ENCODE measurements at places on chromosomes 12 and 14. TPM values are rescaled to one million over a fixed set of nuclear protein-coding genes. Genes with fewer than 3 reads are reported as not detected.
A peak's percentile ranks its signal among the peaks of the same experiment; 100 is the strongest.

DNA sequence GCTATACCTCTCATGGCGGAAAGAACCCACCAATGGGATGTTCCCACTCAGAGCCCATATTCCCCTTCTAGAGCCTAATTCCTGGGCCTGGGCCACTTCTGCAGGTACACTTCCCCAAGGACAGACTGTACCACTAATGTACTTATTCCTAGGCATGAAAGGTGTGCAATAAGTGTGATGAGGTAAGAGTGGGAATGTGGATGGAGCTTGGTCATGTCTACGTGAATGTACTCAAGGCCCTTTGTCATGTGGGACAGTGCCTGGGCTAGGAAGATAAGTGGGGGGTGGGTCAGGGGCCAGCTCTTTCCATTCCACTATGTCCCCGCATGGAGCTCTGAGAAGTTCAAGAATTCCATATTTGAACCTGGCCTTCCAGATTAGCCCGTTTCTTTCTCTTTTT is 63.4 kb upstream of the FUT8 start:
- DNase-seq, result no peak

GRCh38 chr12:100197486-100197885 is 3.1 kb upstream of the ACTR6 start:
- DNase-seq, result peak; percentile 93

DNA sequence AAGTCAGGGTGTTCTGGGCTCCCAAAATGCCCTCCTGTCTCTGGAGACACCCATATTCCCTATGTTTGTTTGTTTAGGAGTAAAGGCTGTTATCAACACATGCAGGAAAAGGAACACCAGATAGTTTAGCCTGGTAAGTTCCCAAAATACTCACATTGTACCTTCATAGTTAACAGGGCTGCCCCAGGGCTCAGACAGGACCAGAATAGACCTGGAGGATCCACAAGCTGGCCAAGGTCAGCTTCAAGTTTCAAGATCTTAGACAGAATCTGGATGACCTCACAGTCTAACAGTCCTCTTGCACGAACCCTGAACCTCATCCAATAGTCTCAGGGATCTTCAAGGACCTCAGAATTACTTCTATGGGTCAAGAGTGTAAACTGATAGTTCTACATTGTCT is 18.1 kb upstream of the HSP90B1 start:
- DNase-seq, result no peak

DNA sequence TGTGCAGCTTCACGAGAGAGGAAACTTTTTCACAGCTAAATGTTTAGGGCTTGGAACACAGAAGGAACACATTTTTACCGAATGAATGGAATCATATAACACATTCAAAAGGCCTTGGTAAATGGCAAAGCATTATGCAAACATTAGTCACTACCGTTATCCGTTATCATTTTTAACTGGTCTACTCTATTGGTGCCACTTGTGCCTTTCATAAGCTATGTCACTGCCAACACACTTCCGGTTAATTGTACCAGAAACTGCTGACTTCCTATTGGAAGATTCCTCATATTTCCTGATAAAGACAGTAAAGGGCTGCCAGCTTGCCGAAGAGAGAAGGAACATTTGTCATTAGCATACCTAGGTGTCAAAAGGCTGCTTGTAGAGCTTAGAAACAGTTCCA is 169.2 kb downstream of the APAF1 start:
- DNase-seq, result no peak

DNA sequence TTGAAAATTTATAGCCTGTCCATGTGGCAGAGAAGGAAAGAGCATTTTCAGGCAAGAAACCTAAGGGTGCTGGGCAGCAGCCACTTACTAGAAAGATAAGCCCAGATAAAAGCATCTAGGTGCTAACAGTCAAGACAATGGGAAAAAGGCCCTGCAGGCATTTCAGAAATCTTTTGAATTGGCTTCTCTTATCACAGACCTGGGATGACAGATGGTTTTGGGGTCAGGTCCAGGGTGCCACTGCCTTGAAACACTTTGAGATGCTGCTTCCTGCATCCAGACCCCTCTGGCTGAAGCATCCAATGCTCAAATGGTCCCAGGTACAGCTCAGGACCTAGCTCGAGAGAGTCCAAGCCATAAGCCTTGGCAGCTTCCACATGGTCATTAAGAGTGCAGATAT is 466.5 kb downstream of the FSCB start:
- no peak for DNase-seq

- no peak for DNase-seq
Observed at GRCh38 chr14:79658769-79659168, 552.5 kb downstream of the DIO2 start.

DNA sequence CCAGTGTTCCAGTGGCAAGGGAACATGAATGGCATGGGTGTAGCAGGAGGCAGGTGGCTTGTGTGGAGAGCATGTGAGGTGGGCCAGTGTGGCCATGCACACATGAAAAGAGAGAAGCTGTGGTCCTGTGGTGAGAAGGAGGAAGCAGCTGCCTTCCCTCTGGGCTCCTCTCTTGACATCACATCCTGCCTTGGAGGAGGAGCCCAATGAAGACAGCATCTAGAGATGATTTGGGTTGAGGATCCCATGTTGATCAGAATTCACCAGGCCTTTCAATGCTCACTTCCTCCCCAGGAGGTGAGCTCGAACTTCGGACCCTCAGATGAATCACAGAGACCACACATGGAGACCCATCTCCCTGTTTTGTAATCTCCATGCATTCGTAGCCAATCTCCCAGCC is 82.6 kb downstream of the LRRC74A start:
- no peak for DNase-seq

GRCh38 chr12:93243689-93244513 is 133.8 kb upstream of the NUDT4 start:
- DNase-seq, result peak; percentile 79

DNA sequence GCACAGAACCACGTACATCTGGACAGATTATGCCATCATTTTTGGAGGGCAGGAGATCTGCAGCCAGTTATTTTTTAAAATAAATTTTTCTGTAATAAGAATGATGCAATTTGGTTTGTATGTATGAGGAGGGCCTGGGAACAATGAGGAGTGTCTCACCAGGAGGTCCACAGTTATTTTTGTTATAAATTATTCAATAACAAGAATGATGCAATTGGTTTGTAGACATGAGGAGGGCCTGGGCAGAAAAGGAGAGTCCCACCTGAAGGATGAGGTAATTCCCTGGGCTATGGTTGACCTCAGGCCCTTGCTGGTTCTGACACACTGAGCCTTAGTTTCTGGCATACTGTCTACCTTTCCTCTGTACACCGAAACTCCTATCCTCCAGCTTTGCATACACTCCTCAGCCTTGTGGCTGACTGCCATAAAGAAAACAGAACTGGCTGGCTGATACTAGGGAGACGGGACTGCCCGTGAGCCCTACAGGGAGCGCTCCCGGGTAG is 9.0 kb upstream of the DCD start:
- DNase-seq, result no peak

The OR11G2 gene
- total RNA-seq, result not detected

The TRIAP1 gene
- total RNA-seq, result 38.9 TPM

The IPO8 gene
- 37.8 TPM for total RNA-seq

The MYF6 gene
- not detected for total RNA-seq

Data from foreskin keratinocyte (primary cell).